ENCODE measurements at places on chromosomes 6 and 20.

DNA sequence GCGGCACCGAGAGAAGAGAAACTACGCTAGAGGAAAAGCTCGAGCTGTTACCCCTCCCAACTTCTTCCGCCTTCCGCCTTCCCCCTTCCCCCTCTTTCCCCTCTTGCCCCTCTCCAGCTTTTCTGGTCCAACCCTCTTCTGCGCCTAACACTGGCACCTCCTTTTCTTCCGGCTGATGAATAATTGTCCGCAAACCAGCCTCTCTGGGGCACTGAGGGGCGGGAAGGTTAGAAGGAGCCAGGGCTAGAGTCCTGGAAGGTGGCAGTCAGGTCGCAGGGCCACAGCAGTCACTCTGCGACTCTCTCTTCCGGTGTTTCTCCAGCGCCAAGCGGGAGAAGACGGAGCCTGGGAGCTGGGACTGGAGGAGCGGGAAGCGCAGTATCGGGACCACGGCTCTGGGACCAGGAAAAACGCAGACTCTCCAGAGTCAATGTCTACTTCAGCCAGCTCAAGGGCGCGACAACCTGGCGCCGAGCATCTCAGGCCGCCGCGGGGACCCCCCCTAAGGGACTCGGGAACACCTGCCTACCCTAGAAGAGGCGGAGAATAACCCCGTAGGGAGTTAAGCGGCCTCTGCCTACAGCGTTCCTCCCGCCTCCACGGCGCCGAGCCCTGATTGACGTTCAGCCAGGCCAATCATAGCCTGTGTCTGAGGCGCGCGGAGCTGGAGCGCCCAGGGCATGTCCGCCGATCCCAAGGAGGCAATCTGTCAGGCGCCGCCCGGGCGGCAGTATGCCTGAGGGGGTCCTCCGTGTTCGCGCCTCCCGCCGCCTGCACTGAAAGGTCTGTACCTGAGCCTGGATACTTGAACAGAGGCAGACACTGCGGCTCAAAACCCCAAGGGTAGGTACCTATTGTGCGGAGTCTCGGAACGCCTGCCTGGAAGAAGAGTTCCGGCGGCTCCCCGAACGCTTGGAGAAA lies 40.4 kb downstream of the PSMB9 start:
- peak; percentile 95 for DNase-seq

DNA sequence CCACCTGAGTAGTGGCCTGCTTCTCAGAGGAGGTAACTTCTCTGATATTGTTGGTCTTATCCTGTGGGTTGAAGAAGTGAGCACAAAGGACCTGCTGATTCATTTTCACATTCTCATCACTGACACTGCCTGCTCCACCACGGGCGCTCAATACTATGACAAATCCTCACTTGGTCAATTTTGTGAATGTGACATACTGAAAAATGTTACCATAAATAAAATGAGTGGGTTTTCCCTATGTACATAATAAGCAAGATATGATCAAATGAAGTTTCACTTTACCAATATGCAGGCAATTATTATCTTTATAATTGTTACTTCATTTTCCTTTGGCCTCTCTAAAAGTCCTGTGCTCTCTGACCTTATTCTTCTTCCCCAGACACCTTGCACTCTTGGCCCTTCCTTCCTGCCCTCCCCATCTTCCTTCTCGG lies 71.5 kb upstream of the RIPOR2 start:
- DNase-seq = peak; percentile 42

DNA sequence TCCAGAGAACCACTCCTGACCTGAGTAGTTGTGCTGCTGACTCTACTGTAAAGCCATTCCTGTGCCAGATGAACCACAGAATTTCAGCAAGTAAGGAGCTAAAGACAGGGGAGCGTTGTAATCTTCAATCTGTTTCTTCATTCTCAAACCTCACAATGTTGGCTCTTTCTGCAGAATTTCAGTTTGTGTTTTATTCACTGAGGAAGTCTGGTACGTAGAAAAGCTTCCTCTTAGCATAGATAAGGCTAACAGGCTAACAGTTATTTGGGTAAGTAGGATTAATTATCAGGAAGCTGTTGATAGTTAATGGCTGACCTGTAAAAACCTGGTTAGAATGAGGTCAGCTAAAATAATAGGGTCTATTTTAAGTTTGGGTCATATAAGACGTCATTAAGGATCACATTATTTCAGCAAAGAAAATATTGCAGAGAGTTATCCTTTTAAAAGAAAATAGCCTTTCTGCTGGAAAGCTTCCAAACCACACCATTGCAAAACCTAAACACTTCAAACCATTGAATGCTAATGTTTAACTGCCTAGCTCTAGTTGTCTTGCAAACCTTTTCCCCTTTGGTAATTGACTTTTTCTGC lies 14.1 kb upstream of the TENT5A start:
- DNase-seq = no peak

GRCh38 chr6:158222066-158222465 lies 53.9 kb downstream of the GTF2H5 start:
- no peak for DNase-seq

- DNase-seq = no peak
Observed at GRCh38 chr6:148968771-148969602, 222.2 kb downstream of the UST start.

Measured in activated CD8-positive, alpha-beta memory T cell treated with anti-CD3 and anti-CD28 coated beads, Interleukin-2, amount 50 U/mL, for 4 hours (primary cell).